ENCODE measurements at places on chromosomes 1 and 21.

- no peak for DNase-seq
These were observed 27.0 kb downstream of the DNM3 start for GRCh38 chr1:171868217-171868803.

DNA sequence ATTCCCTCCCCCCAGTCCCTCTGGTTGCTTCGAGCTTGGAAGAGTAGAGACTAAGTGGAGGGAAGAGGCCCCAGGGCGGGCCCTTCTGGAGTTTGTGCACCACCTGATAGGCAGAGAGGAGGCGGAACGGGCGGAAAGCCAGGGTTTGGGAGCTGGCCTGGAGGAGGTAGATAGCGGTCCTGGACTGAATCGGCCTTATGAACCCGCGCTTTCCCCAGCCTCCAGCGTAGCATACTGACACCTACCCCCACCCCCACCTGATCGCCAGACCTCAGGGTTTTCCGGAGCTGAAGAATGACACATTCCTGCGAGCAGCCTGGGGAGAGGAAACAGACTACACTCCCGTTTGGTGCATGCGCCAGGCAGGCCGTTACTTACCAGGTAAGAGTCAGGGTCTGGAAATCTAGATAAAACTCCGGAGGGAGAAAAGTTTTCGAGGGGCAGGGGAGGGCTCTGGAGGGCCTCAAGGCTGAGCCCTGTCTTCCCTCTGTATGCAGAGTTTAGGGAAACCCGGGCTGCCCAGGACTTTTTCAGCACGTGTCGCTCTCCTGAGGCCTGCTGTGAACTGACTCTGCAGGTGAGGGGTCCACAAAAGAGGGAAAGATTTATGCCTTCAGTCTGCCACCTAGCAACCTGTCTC is 705 bp downstream of the UROD start:
- DNase-seq = no peak

GRCh38 chr21:38212706-38213105 is 44.1 kb upstream of the KCNJ15 start:
- DNase-seq = no peak

DNA sequence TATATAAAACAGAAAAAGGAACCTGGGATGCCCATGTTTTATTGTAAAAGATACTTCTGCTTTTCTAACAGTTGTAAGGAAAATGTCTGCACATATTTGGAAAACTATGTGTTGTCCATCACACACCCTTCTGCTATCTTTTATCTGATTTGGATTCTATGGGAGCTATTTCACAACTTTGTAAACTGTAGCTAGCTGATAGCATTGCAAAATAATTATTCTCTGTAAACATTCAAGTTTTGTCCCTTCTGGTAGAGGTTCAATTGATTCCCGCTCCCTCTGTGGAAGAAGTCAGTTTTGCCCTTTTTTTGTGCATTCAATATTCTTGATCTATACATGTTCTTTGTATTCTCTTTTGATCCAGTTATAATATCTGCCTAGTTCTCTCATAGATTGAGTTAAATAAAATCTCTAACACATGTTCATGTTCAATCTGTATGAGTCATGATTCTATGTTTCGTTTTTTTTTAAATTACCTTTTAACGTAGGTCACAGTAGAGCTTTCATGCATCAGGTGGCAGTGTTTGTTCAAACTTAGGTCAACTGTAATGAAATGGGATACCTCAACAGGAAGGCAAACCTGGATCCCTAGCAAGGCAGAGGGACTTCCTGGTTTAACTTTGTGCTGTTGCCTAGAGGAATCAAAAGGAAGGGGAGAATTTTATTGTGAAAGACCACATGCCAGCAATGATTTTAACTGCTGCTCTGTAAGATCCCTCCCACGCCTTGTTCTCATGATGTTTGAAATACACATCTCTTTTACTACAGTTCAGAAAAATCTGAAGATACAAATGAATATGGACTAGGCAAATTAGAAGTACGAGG is 26.0 kb upstream of the BCL9 start:
- DNase-seq = no peak

GRCh38 chr1:21541835-21542234 is 32.6 kb downstream of the ALPL start:
- no peak for DNase-seq

DNA sequence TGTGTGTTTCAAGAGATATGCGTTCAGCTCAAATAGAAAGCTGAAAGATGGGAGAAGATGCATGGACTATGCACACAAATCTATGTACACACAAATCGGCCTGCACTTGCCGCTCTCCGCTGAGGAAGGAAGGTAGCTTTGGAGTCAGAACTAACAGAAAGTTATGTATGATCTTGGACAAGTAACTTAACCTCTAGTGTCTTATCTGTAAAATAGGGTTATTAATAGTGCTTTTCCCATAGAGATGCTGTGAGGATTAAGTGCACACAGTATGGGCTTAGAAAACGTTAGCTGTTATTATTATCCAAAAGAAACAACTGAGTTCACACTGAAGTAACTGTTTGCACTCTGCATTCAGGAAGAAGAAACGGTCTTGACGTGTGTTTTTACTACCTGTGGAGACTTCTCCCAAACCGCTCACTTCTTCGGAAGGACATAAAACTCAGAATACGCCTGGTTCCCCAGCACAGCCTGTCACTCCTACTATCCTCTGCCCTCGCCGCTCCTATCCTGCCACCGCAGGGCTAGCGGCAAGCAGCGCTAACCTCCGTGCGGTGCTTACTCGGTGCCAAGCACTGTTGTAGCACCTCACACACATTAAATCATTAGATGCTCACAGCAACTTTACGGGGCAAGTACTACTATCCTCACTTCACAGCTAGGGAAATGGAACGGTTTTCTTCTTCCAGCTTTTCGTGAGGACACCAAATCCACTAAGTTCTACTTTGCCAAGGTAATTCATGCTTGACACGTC is 1.3 kb downstream of the TGFBR3 start:
- no peak for DNase-seq

- no peak for DNase-seq
These were observed 121.6 kb downstream of the GLIS1 start for GRCh38 chr1:53617382-53617781.

DNA sequence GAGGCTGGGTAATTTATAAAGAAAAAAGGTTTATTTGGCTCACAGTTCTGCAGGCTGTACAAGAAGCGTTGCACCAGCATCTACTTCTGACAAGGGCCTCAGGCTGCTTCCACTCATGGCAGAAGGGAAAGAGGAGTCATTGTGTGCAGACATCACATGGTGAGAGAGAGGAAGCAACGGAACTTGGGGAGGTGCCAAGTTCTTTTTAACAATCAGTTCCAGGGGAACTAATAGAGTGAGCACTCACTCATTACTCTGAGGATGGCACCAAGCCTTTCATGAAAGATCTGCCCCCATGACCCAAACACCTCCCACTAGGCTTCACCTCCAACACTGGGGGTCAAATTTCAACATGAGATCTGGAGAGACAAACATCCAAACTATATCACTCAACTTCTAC is 77.2 kb downstream of the DDAH1 start:
- no peak for DNase-seq

DNA sequence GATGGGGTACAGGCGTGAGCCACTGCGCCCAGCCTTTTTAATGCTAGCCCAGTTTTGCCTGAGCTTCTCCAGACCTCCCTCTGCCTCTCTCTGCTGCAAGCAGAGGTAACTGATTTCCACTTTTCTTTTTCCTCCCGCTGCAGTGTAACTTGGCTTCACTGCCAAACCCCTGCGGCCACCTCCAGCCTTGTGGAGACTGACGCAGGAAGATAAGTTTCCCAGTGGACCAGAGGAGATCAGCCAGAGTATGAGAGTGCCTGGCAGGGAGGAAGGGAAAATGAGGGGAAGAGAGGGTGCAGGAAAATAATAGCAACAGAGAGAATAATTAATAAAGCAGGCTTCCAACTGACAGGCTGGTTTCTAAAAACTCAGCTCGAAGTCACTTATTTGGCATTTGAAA is 143.7 kb downstream of the PCNX2 start:
- no peak for DNase-seq

DNA sequence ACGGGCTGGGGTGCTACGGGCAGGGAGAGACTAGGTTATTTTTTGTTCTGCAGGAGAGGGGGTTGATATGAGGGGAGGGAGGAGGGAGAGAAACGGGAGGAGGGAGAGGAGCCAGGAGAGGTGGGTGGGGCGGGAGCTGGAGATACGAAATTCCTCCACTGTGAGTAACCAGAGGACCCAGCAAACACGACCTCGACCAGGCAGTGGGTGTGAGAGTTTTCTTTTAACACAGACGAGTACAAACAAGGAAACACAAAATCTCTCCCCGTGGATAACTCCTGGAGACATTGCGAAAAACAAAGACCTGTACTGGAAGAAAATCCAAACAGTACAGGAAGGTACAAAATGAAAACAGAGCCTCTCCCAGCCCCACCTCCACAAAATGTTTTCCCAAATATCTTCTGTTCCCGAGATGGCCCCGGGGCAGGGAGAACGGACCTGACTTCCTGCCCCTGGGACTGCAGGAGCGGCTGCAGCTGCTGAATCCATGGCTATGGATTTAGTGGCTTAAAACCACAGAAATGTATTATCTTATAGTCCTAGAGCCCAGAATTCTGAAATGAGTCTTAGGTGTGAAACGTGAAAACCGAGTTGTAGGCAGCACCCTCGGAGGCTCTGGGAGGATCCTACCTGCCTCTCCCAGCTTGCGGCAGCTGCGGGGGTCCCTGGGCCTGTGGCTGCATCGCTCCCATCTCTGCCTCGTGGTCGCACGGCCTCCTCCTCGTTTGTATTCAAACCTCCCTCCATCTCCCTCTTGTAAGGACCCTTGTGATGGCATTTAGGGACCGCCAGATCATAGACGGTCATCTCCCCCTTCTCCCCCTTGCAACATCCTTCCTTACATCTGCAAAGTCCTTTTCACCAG is 82.2 kb downstream of the RIPK4 start:
- no peak for DNase-seq

DNA sequence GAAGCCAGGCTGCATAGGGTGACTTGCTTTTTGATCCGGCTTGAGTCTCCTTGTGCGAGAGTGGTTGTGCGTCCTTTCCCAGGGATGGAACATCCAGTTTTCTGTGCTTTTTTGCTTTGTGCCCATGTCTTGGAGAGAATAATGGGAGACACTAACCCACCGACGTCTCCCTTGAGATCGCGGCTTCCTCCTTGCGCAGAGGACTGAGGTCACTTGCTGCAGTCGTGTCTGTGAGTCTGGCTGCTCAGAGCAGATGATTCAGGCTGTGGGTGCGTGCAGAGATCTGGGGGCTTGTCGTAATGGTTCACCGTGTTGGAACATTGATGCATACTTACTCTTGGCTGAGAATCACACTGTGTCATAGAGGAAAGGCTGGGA is 164.5 kb upstream of the CACNA1E start:
- no peak for DNase-seq

- DNase-seq = no peak
These were observed 26.1 kb downstream of the PRKACB start for GRCh38 chr1:84170171-84170570.

- DNase-seq = no peak
These were observed 3.2 kb downstream of the PPP1R12B start for GRCh38 chr1:202351725-202352124.

DNA sequence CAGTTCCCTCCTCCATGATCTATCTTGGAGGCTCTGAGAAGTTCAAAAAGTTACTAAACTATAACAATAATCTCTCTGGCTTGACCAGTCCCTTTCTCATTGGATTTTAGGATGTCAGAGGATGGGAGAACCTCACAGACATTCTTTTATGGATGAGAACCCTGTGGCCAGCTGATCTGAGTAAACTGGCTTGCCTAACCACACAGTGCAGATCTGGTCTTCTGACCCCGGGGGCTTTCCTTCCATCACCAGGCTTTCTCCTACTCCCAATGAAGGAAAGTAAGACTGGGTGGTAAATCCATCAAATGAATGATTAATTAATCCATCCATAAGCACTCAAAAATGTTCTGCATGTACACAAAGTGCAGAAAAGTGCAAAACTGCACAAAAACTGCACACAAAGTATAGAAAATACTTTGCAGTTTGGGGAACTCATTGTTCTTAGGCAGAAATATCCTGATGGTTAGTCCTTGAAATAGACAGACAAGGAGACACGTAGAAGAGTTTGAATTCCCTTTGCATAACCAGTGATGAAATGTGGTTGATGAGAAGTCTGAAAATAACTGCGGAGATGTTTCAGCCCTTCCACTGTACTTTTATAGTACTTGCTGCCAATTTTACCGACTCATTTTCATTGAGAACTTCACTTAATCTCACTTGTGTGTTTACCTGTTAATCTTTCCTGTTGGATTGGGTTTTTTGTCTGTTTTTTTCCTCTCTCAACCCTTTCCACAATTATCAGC is 2.5 kb upstream of the F3 start:
- no peak for DNase-seq

GRCh38 chr21:26973226-26973625 is 6.3 kb upstream of the ADAMTS5 start:
- DNase-seq = no peak

- DNase-seq = peak; percentile 78
These were observed 26.3 kb downstream of the ZBTB17 start for GRCh38 chr1:15949453-15950245.

DNA sequence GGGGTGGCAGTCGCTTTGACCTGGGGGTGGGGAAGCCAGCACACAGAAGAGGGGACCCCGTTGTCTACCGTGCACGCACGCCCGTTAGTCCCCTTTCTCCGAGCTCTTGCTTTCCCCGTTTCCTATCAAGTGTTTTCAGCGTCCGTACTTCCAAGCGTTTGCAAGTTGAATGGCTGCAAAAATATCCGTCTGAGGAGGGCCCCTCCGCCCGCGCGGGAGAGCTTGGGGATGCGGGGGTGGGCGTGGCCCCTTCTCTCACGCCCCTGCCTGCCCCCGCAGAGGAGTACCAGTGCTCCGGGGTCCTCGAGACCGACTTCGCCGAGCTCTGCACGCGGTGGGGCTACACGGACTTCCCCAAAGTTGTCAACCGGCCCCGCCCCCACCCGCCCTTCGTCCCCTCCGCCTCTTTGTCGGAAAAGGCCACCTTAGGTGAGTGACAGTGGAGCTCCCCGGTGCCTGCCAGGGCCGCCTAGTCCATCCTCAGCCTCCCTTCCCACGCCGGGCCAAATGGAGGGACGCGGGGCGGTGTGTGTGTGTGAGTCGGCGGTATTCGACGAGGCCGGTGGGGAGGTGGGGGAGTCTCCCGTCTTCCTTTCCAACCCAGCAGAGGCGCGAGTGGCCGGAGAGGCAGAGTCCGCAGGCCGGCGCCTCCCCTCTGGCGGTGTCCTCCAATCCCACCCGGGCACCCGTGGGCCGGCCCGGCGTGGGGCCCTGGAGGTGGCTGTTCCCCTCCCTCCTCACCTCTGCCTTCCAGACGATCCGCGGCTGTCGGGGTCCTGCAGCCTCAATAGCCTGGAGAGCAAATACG is 3.4 kb downstream of the LRRC71 start:
- no peak for DNase-seq

DNA sequence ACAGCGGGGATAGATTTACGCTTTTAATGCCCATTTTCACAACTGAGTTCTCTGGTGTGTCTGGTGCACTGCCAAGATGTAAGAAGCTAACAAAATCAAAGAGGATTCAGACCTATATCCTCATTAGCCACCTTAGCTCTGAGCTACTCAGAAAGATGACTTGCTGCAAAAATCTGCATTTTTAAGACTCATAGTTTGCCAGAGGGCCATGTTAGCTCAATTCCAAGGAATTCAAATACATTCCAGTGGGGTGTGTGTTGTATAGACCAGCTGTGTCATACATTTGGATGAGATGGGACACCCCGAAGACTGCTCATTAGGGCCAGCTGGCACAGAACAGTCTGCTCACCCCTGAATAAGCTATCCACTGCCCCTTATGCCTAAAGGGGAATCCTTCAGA is 8.9 kb downstream of the DENND2D start:
- DNase-seq = no peak

Data from esophagus squamous epithelium (tissue), 5 donors.